ENCODE measurements at places on chromosomes 7 and 10. TPM values are rescaled to one million over a fixed set of nuclear protein-coding genes. Genes with fewer than 3 reads are reported as not detected.

DNA sequence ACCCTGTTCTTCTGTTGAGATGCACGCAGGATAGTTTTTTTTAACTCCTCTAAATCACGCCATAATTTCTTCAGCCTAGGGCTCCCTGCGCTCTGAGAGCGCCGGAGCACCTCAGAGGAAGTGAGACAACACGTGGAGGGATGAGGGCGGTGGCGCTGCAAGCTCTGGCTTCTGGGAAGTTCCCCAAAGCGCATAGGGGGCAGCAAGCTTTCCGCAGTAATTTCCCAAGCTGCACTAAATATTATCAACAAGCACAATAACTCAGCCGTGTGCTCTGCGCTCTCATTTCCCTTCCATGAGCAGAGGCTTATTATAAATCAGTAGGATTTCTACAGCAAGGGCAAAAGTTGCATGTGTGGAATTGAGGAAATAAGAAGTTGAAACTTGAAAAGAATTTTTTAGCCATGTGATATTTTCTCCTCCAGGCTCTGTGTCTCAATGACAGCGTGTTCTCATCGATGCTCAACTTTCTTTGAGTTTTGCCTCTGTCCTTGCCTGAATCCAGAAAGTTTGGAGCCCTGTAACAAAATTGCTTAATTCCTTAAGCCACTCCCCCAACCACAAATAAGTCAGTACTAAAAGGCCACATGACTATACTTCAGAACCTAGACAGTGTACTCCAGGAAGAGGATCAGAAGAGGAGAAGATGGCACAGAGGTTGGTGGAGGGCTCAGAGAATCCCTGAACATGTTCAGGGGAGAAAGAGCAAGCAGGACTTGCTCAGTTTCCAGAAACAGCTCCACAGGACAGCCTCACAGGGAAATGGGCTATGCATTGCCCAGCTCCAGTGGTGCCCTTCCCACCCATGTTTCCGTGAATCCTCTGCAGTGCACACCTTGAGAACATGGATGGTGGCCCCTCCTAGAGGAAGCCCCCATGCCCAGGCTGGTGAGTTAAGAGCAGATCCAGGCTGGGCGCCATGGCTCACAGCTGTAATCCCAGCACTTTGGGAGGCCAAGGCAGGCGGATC, 221.5 kb upstream of the GHITM start:
- no peaks in the 10 kb centered on the region for H3K4me1 ChIP-seq
- H3K27ac ChIP-seq, result no peak overlapping the region
- no peaks in the 10 kb centered on the region for H3K36me3 ChIP-seq
- DNase-seq, result no peak
- H3K27me3 ChIP-seq, result no peaks in the 10 kb centered on the region

DNA sequence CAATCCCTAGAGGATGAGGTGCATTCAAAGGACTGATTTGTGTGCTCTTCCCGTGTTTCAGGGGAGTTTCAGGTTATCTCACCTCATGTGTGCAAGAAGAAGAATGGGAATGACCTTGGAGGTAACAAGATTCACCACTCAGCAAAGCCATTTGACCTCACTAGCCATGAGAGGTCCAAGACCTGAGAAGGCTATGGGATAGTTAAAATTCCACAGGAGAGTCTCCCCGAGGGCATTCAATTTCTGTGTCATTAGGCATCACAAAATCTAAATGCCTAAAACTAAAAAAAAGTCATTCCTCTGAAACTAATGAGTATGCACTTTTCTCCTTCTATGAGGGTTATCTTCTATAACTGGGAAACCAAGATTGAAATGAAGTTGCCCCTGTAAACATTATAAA, 433.4 kb downstream of the KCNMA1 start:
- H3K4me1 ChIP-seq, result 0 out of 2 replicates have a peak, but pooled peaks cover 2% of the 10 kb centered on the region
- no peak for DNase-seq
- H3K36me3 ChIP-seq, result no peaks in the 10 kb centered on the region
- H3K4me3 ChIP-seq, result no peak overlapping the region

PON3 gene
- total RNA-seq, result not detected

NEUROD6 gene
- not detected for total RNA-seq

DNA sequence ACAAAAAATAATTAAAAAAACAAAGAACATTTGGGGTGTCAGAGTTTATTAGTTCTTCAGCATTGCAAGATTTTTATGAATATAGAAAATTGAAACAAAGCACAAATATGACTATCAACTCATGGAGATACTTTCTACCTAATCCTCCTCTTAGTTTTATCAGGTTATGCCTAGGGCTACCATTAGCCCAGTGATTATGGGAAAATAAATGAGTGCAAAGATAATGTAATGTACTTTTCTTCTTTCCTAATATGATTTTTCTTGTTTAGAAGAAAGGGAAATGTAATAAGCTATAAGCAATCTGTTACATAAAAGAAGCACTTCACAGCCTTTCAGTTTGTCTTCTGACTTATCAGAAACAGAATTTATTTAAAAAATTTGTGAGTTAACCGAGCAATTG, 676.8 kb downstream of the SORCS1 start:
- no peaks in the 10 kb centered on the region for H3K27me3 ChIP-seq
- H3K4me1 ChIP-seq, result no peaks in the 10 kb centered on the region
- H3K27ac ChIP-seq, result no peak overlapping the region
- no peak for DNase-seq

- H3K4me3 ChIP-seq, result no peak overlapping the region
- H3K4me1 ChIP-seq, result no peaks in the 10 kb centered on the region
- H3K27ac ChIP-seq, result no peak overlapping the region
- H3K27me3 ChIP-seq, result no peaks in the 10 kb centered on the region
Measured at GRCh38 chr10:74947781-74948401, 121.5 kb downstream of the KAT6B start.

DNA sequence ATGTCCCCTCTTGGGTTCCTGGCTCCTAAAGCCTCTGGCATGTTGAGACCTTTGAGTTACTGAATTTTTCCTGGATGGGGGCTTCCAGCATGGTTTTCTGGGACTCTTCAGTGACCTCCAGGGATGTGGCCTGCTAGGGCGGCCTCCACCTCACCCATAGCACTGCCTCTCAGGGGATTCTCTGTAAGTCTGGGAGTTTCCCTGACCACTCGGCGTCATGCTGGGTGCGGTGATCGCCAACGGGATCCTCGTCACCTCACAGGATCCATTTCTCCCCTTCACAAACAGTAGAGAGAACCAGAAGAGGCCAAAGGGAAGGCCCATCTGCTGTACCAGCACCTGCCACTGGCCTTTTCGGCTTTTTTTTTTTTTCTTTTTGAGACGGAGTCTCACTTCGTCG, 84.3 kb downstream of the NPTX2 start:
- no peaks in the 10 kb centered on the region for H3K27me3 ChIP-seq
- no peak overlapping the region for H3K4me3 ChIP-seq
- no peaks in the 10 kb centered on the region for H3K4me1 ChIP-seq
- no peaks in the 10 kb centered on the region for H3K36me3 ChIP-seq
- no peak overlapping the region for H3K27ac ChIP-seq
- DNase-seq, result no peak

DNA sequence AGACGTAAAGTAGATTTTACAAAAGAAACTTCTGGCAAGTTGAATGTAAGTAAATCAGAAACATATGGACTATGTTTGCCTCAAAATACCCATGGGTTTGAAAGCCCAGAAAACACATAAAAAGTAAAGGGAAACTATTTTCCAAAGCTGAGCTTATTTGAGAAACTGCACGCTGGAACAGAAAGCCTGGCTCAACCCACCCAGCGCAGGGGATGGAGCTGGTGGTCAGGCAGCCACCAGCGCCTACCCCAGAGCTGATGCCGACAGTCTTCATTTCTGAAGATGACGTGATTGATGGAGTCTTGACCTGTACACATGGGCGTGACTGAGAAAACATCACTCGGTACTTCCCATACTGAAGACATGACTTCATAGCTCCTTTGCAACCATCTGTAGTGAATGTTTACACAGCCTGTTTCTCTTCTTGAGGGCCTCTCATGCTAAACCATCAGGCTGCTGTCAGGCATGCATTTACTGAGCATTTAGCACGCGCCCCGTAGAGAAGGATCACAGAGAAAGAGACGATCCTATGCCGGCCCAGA, 232.6 kb upstream of the AUTS2 start:
- no peak overlapping the region for H3K27ac ChIP-seq
- H3K4me1 ChIP-seq, result no peaks in the 10 kb centered on the region
- no peaks in the 10 kb centered on the region for H3K36me3 ChIP-seq
- H3K4me3 ChIP-seq, result no peak overlapping the region
- DNase-seq, result no peak

All from H1 (cell line).